NCI-H69 (cell line): ENCODE measurements at places on chromosomes 16 and 17.

DNA sequence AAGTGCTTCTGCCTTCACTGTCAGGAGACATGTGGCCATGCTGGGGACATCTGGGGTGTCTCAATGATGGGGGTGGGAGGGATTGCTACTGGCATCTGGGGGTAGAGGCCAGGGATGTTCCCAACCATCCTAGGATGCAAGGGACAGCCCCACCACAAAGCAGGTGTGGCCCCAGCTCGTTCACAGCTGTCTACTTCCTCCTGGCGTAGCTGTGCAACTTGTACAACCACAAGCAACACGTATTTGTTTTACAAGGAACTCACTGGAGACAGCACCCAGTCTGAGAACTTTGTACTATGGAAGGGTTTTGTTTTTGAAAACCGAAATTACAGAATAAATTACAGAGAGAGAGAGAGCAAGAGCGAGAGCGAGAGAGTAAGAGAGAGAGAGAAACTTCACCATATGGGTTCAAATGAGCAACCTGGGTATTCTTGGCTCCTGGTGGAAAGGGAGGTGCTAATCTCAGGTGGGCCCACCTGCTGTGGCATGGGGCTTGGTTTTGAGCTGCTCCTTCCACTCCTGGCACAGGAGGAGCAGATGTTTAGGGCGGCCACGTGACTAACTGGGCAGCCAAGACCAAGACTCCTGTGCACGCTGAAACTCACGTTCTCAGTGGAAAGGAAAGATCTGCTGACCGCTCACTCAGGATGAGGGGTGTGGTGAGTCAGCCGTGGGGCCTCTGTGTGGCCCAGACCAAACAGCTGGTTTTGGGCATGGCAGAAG, 17.5 kb upstream of the TNFRSF13B start:
- DNase-seq = peak; percentile 9

DNA sequence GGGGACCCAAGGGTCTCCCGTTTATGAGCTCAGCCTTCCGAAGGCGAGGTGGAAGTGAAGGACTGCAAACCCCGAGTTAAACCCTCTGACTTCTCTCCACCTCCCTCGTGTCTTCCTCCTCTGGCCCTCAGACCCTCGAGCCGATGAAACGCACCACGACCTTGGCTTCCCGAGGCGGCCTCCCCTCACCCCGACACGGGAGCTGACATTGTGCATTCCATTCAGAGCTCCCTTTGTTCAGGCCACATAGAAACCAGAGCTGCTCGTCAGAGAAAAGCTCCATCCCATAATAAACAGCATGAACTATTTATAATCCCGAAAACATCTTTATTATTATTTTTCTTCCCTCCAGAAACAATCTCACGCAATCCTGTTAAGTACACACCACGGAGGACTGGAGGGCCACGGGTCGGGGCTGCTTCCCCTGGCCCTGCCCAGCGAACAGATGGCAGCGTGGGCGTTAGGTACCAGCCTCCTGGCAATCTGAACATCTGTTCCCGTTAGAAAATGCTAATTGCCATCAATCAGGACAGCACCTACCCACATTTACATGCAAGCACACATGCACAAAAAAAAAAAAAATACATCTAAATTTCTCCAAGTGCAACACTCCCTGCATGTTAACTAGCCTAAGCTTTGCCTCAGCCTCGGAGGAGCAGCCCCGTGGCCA, 145.7 kb downstream of the RBFOX3 start:
- DNase-seq = peak; percentile 69

DNA sequence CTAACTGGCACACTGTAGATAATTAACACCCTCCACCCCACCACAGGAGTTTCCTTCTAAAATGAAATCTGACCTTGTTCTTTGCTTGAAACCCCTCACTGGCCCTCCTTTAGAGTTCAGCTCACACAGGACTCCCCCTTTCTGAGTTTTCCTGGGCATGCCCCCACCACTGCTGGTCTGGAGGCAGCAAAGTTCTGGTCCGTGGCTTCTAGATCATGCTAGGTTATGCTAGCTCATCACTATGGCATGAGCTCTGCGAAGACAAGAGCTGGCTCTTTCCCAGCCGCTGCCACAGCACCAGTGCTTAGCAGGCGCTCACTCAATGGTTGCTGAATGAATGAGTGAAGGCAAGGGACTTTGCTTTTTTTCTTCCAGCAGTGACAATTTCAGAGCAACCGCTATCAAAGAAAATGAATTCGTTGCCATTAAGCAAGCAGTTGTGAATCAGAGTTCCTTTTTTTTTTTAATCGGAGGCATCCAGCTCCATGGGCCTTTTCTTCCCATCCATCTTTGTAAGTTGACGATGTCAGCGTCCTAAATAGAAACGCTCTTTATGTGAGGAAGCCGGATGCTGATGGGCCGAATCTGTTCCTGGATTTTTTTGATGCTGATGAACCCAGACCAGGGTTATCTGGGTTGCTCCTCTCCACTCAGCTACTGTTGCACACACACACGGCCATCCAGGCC, 80.8 kb upstream of the NOL11 start:
- no peak for DNase-seq

DNA sequence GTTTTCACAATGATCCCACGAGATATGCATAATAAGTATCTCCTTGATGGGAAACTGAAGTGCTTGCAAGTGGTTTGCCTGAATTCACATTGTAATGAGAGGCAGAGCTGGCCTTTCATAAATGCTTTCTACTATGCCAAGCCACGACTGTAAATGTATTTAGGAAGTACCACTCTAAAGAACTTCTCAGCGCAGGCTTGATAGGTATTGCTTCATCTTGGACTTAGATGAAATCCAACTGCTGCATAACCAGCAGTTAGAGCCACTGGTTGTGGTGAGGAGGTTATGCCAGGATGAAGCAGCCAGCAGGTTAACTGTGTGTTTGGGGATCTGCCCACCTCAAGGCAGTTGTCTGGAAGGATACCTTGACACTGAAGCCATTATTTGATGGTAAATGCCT, 26.8 kb downstream of the MARCHF10 start:
- no peak for DNase-seq

GRCh38 chr17:60720763-60721531, 43.3 kb downstream of the BCAS3 start:
- DNase-seq = peak; percentile 75

- DNase-seq = no peak
These were observed 85.0 kb downstream of the SNX29 start for GRCh38 chr16:12061336-12062055.

- peak; percentile 98 for DNase-seq
These were observed 120.3 kb downstream of the MRM1 start for GRCh38 chr17:36721560-36722120.

DNA sequence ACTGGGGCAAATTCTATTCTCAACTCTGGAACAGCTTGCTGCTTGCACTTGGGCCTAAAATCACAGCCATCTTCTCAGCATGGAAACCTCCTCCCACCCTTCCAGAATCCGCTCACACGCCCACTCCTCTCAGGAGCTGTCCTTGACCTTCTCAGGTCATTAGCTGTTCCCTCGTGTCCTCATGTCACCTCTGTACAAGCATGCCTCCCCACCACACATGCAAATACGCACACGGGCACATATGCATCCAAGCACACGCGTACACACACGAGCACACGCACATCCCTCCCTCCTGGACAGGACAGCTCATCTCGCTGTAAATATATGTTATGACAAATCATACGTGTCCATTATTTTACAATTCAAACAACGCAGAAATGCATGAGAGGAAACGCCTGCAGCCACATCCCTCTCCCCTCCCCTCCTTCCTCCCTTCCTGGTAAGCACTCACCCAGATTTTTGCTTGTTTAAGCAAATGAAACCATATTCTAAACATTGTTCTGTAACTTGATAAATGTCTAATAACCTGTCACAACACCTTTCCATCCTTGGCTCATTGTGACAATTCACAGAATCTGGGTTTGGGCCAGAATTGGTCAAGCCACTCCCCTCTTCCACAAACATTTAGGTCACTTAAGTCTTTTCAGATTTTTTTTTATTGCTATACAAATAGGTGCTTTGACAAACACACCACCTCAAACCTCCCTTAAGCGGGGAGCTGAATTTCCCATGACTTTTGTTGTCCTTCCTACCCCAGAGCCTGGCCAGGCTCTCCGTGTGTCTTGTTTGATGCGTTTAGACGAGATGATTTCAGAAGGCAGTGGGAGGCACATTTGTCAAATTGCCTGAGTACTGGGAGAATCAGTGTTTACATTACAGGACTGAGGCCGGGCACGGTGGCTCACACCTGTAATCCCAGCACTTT, 41.7 kb downstream of the DNAH17 start:
- peak; percentile 95 for DNase-seq

- peak; percentile 75 for DNase-seq
These were observed 2.5 kb upstream of the CDH3 start for GRCh38 chr16:68642436-68643101.

DNA sequence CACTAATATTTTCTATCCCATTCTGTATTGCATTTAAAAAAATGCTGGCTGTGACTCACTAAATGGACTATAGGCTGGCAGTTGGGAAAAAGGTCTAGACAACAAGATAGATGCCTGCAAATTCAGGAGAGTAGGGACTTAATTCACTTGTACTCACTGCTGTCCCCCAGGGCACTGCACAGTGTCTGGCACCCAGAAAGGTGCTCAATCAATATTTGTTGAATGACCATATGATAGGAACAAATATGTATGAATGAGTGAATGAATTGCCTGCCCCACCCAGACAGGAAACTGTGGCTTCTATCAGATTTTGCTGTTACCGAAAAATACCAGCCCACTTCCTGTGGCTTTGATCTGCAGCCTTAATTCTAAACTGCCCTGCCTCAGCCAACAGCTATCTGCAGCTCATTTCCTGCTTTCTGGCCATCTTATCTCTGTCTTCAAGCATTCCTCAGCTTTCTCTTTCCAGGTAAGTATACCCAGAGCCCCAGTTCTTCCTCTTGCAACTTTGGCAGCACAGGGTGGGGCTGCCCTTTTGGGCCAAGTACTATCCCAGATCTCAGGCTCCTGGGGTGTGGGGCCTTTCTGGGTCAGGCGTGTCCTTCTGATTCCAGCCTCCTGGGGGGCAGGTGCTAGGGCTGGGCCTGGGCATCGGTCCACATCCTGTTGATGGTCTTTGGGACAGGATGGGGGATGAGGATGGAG, 15.3 kb upstream of the TNS4 start:
- DNase-seq = peak; percentile 21

DNA sequence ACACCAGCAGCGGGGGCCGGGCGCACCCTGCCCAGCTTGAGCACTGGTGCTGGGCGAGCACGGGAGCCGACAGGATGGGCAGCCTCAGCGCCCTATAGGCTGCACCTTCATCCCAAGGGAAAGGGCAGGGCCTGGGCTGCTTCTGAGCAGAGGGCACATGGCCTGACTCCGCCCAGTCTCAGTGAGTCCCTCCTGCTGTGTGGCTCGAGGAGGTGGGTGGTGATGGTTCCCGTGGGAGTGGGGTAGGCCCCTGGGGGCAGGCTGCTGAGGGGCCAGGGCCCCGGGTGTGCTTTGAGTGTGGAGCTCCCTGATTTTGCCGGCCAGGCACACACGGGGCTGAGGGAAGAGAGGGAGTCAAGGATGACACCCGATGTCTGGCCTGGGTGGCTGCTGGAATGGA, 37.9 kb downstream of the TSC2 start:
- DNase-seq = peak; percentile 30

- peak; percentile 84 for DNase-seq
These were observed 163.8 kb upstream of the TBX2 start for GRCh38 chr17:61235827-61236197.

- DNase-seq = no peak
These were observed 40.9 kb downstream of the RAP1GAP2 start for GRCh38 chr17:2837147-2837561.

DNA sequence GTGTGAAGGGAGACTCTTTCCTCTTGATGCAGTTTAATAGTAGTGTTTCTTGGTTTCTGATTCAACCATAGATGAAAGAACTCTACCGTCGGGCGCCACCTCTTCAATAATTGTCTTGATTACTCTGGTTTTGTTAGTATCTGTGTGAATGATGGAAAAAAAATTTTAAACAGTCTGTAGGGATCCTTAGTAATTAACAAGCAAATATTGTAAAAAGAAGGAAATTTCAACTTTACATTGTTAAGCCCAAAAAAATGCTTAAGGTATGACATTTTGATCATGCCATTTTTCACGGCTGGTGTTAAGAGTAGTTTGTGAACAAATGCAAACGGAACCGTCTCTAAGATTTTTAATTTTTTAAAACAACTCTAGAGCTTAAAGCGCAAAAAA, 4.1 kb downstream of the KRT10 start:
- no peak for DNase-seq

DNA sequence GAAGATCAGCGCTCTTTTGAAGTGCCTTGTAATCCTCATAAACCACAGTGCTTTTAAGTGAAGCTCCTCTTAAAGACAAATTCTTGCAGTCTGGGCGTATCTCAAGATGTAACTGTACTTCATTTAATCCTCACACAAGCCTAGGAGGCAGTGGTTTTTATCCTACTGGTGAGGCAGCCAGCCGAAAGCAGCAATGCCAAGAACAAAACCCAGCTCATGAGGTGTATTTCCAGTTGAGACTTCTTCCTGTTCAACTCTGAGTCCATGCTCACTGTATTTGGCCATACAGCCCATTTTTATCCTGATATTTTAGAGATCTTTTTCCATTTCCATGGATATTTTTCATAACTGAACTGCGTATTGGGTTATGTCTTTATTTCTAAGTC, 13.7 kb downstream of the CTRB2 start:
- DNase-seq = no peak

DNA sequence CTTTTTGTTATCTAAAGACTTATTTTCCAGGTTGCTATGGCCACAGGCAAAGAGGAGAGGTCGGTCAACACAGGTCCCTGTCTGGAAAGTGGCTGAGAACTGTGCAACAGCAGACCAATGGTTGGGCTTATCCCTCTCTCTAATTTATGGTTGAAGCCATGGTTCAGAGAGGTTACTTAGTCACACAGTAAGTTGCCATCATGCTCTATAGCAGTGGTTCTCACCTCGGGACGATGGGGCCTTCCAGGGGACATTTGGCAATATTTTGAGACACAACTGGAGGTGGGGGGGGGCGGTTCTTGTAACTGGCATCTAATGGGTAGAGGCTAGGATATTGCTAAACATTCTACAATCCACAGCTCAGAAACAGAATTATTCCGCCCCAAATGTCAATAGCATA, 842 bp upstream of the LDAF1 start:
- no peak for DNase-seq

DNA sequence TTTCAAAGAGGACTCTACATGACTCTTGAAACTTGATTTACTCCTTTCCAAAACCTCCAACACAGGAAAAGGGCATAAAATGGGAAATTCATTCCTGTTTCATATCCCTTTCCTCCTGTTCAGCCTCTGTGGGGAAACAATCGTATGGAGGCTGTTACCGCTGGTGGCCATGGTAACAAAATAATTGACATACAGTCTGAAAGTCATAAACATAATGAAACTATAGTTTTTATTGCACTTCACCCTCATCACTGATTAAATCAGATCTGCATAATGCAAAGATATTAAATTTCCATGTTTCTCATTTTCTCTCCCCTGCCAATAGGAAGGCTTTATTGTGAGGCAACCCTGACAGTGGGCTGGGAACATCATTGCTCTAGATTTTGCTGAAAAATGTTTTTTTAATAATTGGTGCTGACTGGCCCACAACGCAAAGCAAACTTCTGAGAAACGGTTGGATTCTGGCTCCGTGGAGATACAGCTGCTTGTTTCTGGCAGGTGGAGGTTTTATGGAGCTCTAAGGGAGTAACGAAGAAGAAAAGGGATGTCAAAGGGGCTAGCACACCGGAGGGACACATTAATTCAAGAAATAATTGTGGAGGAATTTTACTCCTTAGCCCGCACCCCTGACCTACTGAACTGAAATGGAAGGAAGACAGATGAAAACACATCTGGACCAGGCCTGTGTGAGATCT, 154.2 kb upstream of the SHISA6 start:
- no peak for DNase-seq

- DNase-seq = no peak
These were observed 957 bp downstream of the VPS25 start for GRCh38 chr17:42774066-42774745.

GRCh38 chr17:21173543-21173942, 40.4 kb downstream of the TMEM11 start:
- DNase-seq = no peak
